Karpas-422 (cell line): ENCODE measurements at places on chromosomes 1 and 21. TPM values are rescaled to one million over a fixed set of nuclear protein-coding genes. Genes with fewer than 3 reads are reported as not detected.

DNA sequence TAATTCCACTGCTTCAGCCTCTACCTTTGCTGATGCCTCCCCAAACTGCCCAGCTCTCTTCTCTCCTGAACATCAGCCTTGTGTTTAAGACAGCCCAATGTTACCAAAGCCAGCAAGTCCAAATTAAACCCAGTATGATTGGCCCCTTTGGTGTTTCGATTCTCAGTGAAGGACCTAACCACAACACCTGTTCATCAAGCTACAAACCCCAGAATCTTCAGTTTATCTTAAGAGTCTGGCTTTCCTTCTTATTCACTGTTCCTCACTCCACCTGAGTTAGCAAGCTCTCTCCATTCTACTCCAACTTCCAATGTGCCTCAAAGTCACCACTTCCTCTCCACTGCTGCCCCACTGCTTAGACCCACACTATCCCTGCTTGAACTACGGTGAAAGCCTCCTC lies 25.5 kb upstream of the ITPKB start:
- no peaks in the 10 kb centered on the region for H3K36me3 ChIP-seq
- no peak overlapping the region for H3K27ac ChIP-seq
- no peak for DNase-seq
- H3K4me1 ChIP-seq = peaks cover 20% of the 10 kb centered on the region

DNA sequence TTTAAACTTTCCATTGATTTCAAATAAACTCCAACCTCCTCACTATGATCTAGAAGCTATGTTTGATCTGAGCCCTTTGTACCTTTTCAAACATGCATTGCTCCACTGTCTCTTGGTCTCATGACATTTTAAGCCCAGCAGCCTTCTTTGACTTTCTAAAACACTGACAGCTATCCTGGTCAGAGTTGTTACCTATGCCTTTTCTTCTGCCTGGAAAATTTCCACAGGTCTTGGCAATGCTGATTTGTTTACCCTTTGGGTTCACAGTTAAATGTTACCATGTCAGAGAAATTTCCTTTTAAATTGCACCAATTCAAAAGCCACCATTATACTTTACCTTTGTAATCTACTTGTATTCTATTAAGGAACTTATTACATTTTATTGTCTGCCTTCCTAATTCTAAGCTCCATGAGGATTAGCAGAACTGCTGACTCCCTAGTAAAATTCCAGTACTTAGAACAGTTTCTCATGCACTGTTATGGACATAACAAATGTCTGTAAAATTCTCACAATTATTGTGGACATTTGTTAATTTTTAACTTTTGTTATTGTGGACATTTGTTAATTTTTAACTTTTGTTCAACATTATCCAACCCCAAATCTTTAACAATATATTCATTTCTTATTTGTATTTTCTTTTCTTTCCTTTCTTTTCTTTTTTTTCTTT lies 1064.4 kb downstream of the NCAM2 start:
- H3K27ac ChIP-seq = no peak overlapping the region
- no peak overlapping the region for H3K4me3 ChIP-seq
- no peaks in the 10 kb centered on the region for H3K27me3 ChIP-seq
- no peak for DNase-seq

DNA sequence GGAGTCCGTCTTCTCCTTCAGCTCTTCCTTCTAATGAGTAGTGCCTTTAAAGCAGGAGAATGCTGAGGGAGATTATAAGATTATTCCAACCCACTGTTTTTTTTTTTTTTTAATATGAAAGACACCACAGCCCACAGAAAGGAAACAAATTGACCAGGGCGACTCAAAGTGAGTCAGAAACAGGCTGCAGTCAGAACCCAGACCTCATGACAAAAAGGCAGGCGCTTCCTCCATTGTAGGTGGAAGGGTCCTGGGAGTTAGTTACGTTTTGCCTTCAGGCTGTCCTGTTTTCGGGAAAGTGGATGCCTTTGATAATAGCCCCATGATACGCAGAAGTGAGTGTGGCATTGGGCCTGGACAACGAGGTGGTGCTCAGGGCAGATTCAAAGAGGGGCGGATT lies 21.0 kb downstream of the PLXNA2 start:
- H3K4me3 ChIP-seq = no peak overlapping the region
- no peak for DNase-seq
- H3K4me1 ChIP-seq = no peaks in the 10 kb centered on the region
- no peaks in the 10 kb centered on the region for H3K36me3 ChIP-seq
- no peaks in the 10 kb centered on the region for H3K27me3 ChIP-seq

The GATAD2B gene
- 12.0 and 21.8 TPM in 2 replicates for total RNA-seq

The HMGCL gene
- 25.6 and 45.2 TPM in 2 replicates for total RNA-seq

DNA sequence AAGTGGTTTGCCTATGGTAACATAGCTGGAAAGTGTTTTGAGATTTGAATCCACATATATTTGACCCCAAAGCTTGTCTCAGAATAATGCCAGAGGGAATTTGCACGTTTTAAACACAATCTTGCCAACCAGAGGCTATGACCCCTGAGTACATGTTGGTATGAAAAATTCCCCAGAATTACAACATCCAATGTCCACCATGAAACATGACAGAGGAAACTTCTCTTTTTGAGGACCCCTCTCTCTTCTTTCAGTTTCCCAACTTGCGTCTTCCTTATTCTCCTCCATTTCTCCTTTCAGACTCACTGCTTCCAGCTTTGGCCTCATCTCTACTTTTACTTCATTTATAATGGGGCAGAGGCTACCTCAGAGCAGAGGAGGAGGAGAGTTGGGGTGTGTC lies 5.5 kb upstream of the KCNJ9 start:
- H3K27me3 ChIP-seq = no peaks in the 10 kb centered on the region
- DNase-seq = no peak
- H3K36me3 ChIP-seq = no peaks in the 10 kb centered on the region
- no peak overlapping the region for H3K4me3 ChIP-seq
- peaks cover 9% of the 10 kb centered on the region; the same call in 1 of the 2 replicates for H3K4me1 ChIP-seq

The PGLYRP3 gene
- not detected in 2 replicates for total RNA-seq

The POTED gene
- total RNA-seq = not detected in 2 replicates
